ENCODE measurements at places on chromosomes 11 and 22. TPM values are rescaled to one million over a fixed set of nuclear protein-coding genes. Genes with fewer than 3 reads are reported as not detected.

MS4A14 gene
- not detected for total RNA-seq

FGF19 gene
- total RNA-seq, result not detected

STK33 gene
- not detected for total RNA-seq

MYRF gene
- total RNA-seq, result 0.22 TPM

LSP1 gene
- total RNA-seq, result 585 TPM

APOL4 gene
- total RNA-seq, result not detected

C11orf87 gene
- not detected for total RNA-seq

DNA sequence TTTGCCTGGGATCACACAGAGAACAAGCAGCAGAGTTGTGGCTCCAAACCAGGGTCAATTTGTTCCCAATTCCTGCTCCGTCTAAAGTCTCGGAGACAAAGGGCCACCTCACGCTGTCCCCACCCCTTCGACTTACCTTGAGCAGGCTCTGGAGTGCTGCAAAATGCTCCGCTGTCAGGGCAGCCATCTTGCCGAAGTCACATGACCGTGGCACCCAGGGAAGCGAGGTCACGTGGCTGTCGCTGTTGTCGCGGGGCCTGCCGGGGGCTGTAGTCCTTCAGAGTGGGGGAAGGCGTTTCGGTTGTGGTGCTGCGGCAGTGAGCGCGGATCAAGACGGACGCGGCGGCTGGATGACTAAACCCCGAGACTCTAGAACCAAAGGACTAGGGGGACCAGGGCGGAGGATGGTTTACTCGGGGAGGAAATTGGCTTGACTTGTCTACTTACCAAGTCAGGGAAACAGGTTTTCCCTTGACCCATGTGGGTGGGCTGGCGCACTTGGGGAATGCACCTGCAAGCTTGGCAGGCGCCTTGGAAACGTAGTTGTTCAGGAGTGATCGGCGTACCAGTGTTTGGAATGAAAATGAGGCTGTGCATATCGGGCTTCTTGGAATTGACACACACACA lies at the start of gene COMMD9:
TSS of gene COMMD9 (minus strand) at position 199 of the 627 bp plus-strand sequence. CDS start at position 187, 12 bp downstream.
- peak; percentile 90 for DNase-seq

DNA sequence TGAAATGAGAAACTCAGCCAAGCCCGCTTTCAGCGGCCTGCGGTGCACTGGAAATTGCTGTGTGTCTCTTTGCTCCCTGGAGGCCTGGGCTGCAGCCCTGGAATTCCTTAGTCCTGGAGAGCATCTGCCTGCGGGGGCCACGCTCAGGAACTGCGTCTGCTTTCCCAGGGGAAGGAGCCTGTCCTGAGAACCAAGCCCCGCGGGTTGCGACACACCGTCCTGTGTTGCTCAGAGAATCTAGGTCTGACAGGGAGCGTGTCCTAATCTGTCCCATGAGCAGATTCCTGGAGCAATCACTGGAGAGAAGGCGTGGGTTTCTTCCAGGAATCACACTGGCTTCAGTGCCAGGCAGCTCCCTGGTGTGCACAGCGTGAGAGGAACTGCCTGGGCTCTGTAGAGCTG lies 708.1 kb downstream of the BRD1 start:
- DNase-seq, result no peak

- DNase-seq, result no peak
These were observed 78.5 kb downstream of the MORC2 start for GRCh38 chr22:30889996-30890480.

DNA sequence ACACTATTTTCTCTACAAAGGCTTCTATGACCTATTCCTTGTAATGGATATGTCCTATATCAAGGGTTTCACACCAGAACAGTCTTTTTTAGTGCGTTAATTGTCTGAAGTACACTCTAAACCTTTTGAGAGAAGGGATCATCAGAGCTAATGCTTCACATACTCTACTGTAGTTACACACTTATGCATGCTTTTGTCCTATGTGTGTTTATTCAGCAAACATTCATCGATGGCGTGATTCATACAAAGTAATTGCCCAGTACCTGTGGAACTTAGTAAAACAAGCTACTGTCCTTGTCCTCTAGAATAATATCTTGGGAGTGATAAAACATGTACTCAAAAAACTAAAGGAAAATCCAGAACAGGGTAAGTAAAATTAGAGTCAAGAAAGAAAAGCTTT lies 139.2 kb downstream of the GUCY1A2 start:
- no peak for DNase-seq

DNA sequence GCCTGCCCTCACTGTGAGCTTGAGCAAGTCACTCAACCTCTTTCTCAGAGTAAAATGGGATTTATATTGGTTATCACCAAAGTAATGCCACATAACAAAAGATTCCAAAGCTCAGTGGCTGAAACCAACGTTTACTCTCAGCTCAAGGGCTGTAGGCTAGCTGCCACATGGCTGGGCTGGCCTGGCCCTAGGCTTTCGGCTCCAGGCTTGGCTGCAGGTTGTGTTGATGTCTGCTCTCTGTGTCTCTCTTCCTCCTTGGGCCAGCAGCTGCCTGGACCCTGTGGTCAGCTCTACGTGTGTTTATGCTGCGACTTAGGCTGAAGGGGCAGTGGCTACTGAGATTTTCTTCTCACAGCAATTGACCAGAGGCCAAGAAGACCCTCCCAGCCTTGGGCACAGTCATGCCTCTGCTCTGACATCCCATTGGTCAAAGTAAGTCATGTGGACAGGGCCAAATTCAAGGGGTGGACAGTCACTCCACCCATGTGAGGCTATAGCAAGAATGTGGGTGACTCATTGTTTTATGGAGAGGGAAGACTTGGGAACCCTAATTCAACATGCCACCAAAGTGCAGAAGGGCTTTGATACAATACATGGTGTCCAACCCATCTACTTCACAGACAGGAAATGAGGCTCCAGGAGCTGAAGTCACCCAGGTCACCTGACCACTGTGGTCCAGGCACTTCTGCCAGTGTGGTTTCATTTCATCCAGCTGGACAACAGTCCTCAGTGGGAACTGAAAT lies 90.6 kb downstream of the TSPAN18 start:
- no peak for DNase-seq

GRCh38 chr11:67261946-67262681 lies 4.2 kb upstream of the GRK2 start:
- DNase-seq, result no peak

DNA sequence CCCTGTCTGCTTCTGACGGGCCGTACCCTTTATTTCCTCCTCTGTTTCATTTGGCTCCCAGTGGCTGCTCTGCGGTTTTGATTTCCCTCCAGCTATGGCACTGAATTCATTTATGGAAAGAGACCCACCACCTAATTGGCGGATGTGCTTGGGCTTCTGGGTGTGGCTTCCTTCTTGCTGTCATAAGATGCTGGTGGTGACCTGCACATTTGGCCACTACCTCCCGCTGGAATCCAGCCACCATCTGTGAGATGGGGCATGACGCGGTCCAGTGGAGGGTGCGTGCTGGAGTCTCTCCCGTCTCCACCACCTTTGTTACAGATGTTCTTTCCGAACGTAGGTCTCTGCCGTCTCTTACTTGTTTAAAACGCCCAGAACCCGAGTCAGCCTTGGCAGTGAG lies 47.7 kb upstream of the FADD start:
- DNase-seq, result no peak

DNA sequence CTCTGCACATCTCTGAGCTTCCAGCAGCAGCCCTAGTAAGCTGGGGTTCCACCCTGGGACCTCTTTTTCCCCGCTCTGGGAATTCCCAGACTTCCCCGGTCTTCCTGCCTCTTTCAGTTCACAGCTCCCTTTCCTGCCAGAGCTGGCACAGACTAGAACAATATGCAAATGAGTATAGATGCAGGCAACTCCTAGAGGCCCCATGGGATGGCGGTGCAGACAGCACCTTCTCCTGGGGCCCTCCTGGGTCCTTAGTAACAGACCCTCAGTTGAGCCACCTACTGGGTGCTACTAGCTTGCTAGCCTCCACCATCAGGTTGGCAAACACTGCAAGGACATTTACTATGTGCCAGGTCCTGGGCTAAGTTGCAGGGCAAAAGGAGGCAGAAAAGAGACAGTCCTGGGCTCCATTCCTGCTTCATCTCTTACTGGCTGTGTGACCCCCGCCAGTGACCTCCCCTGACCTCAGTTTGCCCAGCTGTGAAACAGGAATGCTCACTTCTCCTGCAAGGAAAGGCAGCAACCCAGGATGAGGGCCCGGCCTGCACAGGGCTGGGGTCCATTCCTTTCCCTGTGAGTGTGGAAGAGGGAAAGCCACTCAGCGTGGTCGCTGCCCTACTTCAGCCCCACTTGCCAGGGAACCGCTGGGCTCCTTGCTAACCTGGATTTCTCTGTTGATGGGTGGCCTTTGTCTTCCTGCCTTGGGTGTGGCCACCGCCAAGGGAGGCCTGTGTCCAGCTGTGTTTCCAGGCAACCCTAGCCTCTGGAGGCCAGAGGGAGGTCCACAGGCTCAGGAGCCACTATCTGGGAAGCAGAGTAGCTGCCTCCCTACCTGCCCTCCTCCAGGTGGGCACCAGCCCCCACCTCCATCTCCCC lies 7.3 kb downstream of the RELT start:
- no peak for DNase-seq

DNA sequence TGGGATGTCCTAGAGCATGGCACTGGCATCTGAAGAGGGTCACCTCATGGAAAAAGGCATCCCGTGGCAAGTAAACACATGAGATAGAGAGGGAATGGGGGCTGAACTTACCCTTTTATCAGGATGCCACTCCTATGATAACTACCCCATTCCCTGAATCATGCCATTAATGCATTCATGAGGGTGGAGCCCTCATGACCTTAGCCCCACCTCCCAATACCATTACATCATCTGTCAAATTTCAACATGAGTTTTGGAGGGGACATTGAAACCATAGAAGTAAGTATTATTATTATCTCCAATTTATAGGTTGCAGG lies 65.2 kb downstream of the MTNR1B start:
- DNase-seq, result no peak

DNA sequence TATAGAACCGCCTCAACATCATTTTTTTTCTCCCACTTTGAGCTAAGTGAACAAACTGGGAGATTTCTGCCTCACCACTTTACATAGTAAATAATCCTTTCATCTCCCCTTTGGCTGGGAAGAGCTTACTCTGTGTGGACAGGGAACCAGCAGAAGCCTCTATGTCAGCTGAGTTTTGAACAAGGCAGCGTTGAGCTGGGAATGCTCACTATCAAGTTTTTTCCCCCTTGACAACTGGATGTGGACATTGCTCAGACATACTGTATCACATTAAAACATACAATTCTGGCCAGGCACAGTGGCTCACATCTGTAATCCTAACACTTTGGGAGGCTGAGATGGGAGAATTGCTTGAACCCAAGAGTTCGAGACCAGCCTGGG lies 46.0 kb downstream of the AHNAK start:
- DNase-seq, result no peak

DNA sequence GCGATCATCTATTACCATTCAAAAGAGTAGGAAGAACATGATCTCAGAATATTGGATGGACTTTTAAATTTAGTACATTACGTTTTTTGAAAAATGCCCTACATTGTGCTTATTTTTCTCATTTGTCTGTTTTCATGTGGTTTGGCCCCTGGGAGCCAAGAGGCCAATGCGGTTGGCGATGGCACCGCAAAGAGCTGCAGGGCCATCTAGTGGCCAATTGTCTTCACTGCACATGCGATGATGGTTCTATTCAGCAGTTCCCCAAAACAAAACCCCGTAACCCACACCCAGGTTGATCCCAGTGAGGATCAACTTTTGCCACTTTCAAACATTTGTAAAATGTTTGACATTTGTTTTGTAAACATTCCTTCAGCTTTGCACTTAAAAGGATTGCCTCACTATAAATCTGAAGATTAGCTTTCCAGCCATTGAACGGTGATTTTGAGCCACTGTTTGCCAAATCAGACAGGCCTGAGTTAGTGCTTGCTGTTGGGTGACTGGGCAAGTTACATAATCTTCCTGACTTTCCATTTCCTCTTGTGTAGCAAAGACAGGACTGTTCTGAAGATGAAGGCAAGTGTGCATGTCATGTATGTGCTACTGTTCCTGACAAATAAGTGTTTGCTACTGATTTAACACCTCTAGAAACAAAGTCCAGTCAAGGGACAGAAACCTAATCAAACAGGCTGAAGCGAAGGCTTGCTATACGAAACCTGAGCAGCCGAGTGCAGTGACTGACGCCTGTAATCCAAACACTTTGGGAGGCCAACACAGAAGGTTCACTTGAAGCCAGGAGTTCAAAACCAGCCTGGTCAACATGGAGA lies 29.2 kb upstream of the XBP1 start:
- peak; percentile 72 for DNase-seq

DNA sequence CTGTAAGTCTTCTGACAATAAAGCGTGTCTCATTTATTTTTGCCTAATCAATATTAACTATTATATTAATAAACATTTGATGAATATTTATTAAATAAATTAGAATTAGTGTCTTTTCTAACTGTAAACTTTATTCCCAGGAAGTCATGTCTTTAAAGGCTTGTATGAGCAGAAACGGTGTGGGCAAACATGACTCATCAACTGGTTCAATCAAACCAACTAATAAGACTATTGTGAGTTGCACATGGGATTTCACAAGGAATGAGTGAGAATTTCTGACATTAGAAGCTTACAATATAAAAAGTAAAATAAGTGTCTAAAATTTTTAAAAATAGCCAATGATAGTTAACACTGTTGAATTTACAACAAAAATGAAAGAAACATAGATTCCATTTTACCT lies 259.2 kb upstream of the CTSC start:
- DNase-seq, result no peak
